Astrocyte of the cerebellum (primary cell): ENCODE measurements at places on chromosomes 3 and 15.

- no peak for DNase-seq
These were observed 38.4 kb downstream of the KCNAB1 start for GRCh38 chr3:156158656-156159295.

GRCh38 chr3:31503456-31503855 is 29.3 kb upstream of the STT3B start:
- no peak for DNase-seq

- DNase-seq = no peak
These were observed 152.9 kb upstream of the CTDSPL start for GRCh38 chr3:37708789-37709188.

DNA sequence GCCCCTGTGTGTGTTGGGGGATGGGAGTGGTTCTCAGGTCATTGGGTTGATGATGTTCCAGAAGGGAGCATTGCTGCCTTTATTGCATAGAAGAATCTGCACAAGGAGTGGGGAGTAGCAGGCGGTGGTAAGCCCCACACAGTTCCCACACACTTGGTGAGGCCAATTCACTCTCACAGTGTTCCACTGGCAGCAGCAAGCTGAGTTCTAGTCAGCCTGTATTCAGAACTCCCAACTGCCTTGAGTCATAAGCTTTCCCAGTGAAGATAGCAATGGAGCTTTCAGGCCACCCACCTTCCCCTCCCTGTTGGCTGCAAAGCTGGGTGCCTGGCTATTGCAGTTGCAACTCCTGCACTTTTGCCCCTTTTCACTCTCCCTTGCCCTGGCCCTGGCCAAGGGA is 181.1 kb upstream of the RBMS3 start:
- DNase-seq = no peak

DNA sequence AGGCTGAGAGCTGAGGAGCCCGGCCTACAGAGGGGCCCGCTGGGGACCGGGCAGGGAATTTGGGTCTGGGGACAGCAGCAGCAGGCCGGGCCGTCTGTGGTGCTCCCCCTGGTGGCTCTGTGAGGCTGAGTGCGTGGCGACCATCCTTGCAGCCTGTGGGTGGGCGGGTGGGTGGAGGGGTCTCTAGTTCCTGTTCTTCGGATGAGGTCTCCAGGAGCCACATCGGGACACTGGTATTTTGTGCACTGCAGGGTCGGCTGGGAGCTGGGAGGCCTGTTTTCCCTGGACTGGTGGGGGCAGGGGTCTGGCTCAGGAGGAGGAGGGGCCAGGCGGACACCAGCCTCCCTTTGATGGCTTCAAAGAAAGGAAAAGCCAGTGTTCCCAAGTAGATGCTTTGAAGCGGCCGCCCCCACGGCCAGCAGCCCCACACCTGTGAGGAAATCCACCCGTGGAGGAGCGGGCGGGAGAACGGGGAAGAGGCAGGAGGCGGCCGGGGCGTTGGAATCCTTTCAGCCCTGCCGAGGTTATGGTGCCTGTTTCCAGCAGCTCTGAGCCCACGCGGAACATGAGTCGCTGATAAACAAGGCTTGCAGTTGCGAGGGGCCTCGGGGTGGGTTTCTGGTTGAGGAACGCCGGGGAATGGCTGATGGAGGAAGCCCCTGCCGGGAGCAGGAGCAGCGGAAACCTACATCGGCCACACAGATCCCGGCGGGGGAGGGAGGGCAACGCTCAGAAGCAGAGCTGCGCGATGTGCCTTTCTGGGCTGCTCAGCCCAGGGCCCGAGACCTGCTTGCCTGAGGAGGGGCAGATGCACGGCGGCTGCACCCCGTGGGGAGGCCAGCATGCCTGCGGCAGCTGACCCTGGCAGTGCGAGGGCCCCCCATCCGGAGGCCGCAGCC is 154.3 kb downstream of the NSMCE3 start:
- DNase-seq = no peak

GRCh38 chr15:41825572-41826535 is 2.0 kb upstream of the JMJD7 start:
- no peak for DNase-seq

GRCh38 chr3:126907557-126907956 is 75.4 kb upstream of the PLXNA1 start:
- DNase-seq = no peak

DNA sequence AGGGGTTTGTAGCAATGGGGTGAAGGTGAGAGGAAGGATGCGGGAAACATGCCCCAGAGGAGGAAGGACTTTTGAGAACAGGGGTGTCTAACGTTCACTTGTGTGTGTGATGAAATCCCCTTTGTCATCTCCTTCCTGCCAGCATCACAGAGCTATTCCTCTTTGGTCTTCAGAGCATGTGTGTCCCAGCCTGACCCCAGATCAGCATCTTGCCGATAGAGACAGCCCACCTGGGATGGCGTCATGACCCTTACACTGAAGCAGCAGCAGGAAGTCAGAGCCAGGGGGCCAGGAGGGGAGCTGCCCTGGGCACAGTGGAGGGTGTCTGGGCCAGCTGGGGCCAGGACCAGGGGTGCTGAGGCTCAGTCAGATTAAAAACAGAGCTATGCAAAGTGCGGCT is 29.9 kb upstream of the GRIP2 start:
- no peak for DNase-seq

DNA sequence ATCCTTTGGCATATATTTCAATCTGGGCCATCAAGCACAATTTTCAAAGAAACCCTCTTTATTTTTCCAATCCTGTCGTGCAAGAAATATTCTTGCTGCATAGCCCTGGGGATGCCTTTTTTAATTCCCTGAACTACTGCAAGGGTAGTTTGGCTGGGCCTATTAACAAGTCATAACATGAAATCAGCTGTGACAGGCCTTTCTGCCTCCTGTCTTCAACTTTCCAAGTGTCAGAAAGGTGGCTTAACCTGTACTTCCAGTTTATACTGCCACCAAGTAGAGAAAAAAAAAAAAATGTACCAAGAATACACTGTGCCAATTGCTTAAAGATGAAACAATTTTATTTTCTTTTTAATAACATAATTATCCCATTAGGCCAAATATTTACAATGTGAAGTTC is 32.4 kb upstream of the SPPL2A start:
- no peak for DNase-seq

DNA sequence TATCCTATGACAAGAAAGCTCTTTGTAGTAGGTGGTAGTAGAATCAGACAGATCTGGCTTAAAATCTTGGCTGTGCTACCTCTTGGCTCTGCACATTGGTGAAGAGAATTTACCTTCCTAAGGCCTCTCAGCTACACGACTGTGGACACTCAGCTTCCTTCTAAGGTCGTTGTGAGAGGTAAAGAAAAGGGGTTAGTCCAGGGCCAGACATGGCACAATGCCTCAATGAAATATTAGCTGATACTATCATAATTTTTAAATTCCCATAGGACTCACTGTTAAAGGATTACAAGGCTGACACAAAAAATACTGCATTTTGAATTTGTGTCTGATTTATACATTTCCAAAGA is 80.4 kb downstream of the IGF1R start:
- no peak for DNase-seq

- DNase-seq = no peak
These were observed 14.2 kb downstream of the TMEM43 start for GRCh38 chr3:14138878-14139655.

GRCh38 chr3:19945969-19946831 is 697 bp upstream of the RAB5A start:
- no peak for DNase-seq

- DNase-seq = peak; percentile 20
These were observed 15.4 kb downstream of the SCN5A start for GRCh38 chr3:38634111-38634510.

- DNase-seq = no peak
These were observed 11.3 kb downstream of the RAB8B start for GRCh38 chr15:63200464-63201249.

GRCh38 chr15:73504885-73505284 is 61.9 kb downstream of the REC114 start:
- no peak for DNase-seq

DNA sequence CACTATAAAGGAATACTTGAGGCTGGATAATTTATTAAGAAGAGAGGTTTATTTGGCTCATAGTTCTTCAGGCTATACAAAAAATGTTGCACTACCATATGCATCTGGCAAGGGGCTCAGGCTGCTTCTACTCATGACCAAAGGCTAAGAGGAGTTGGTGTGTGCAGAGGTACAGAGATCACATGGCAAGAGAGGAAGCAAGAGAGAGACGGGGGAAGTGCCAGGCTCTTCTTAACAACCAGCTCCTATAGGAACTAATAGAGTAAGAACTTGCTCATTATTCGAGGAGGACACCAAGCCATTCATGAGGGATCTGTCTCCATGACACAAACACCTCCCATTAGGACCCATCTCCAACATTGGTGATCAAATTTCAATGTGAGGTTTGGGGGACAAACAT is 6.0 kb upstream of the FNDC3B start:
- DNase-seq = no peak

- DNase-seq = no peak
These were observed 4.7 kb downstream of the SMAD3 start for GRCh38 chr15:67070150-67070549.

- DNase-seq = peak; percentile 6
These were observed 70.9 kb downstream of the DCUN1D1 start for GRCh38 chr3:182909318-182910040.

- DNase-seq = no peak
These were observed 23.9 kb downstream of the SLC30A4 start for GRCh38 chr15:45498701-45499100.

DNA sequence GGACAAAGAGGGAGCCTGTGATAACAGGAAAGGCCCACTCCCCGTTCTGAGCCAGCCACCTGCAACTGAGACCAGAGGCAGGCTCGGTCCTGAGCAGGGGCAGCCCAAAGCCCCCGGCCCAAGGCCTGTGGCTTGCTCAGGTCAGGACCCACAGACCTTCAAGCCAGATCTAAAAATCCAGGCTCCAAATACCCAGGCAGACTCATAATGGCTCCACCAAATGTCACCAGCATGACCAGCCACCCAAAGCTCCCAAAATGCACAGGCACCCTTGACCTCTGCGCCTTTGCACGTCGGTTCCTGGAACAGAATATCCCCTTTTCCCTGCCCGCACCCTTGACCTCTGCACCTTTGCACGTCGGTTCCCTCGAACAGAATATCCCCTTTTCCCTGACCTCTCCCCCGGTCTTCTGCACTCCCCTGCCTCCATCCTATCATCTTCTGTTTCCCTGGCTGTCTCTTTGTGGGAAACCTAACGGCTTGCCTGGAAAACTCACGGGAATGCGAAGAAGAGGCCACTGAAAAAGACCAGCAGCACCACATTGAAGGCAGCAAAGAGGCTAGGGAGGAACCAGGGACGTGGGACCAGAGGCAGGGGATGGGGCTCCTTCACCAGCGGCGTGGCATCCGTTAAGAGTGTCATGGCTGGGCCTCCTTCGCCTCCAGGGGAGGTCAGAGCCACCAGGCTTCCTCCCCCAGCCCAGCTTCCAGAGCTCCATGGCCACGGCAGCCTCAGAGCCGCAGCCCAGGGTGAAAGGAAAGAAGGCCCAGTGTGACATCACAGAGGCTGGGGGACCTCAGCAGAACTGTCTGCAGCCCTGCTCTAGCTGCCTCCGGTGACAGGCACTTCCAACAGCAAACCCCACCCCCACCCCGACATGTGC is at the start of gene ZDHHC19:
Gene ZDHHC19 (minus strand): TSS at position 728 of the 884 bp plus-strand sequence. CDS start 85 bp downstream, at position 643.
- DNase-seq = no peak

GRCh38 chr3:62502315-62503300 is 129.3 kb upstream of the FEZF2 start:
- no peak for DNase-seq

DNA sequence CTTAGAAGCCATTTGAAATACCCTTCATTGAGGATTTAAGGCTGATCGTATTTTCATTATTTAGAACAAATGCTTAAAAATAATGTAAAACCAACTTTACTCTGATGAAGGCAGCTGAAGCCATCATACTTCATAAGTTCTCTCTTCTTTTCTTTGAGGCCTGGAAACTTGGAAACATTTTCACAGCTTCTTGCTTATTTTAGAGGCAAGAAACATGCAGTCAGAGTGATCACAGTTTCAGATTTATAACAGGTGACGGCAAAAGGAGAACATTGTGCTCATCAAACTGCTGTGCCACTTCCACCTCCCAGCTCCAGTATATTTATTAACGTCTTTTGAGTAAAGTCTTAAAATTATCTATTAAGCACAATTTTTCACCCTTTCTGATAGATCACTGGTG is 376.1 kb downstream of the PTPRG start:
- DNase-seq = no peak

- DNase-seq = no peak
These were observed 5.8 kb downstream of the TASOR start for GRCh38 chr3:56677286-56677685.

GRCh38 chr15:41566121-41566885 is 7.3 kb downstream of the TYRO3 start:
- no peak for DNase-seq

DNA sequence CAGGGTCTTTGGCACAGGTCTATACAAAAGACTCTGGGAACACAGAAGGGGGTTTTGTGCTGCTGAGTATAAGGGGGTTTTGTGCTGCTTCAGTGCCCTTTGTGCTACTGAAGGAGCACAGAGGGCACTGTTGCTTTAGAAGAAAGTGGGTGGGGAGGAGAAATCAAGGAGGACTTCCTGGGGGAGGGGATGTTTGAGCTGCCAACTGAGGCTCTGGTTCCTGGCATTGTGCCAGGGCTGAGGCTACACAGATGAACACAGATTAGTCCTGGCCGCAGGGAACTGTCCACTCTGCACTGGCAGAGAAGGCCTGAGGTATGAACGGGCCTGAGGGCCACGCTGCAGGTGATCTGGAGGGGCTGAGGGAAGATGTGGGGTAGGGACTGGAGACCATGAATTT is 32.2 kb upstream of the SEC13 start:
- no peak for DNase-seq

DNA sequence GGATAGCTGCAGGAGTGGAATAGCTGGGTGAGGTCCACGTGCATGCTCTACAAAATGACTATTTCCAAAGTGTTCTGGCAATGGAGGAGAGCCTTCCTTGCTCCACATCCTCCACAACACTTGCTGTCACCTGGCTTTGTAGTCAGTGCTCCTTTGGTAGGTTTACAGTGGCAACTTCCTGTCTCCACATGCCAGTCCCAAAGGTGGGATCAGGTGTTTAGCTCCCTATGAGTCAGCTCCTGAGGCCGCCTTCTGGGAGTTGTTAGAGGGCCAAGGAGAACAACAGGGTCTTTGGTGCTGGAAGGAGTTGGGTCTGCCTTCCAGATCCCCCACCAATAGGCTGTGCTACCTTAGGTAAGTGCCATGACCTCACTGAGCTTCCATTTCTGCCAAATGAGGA is 15.3 kb upstream of the LIMD1 start:
- DNase-seq = no peak

DNA sequence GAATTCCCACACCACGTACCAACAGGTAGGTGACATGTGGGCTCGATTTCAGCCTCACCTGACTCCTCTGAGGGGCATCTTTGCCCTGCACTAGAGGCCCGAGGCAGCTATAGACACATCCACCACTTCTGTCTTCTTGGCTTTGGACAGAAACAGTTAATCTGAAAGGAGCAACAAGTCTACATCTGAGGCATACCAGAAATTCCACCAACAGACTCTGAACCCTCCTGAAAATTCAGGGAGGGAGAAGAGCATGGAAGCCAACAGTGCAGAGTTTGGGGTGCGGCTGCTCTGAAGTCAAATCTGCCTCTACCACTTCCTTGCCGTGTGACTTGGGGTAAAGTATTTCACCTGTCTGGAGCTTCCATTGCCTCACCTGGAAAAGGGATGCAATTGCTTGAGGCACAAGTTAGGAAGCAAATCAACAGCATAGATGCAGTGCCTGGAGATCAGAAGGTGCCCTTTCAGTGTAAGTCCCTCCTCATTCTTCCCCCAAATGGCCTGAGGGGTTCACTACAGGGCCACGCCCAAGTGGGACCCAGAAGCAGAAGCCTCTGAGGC is 119.8 kb downstream of the SHQ1 start:
- DNase-seq = no peak
